GM13977 (cell line): ENCODE measurements at places on chromosomes 4 and X.

DNA sequence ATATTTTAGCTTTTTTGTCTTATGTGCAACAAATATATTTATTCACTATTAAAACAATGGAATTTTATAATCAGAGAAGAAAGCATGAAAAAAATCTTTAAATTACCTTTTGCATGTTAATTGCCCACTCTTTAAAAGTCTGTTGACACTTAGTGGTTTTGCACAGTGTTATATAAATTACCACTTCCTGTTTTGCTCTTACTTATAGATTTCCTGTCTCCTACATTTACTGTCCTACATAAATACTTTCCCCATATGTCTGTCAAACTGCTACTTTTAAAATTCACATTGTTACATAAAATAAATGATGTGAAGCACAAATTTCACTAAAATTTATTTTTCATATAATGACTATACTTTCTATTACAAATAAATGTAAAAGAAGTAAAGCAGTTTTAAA is 161.1 kb upstream of the NDST4 start:
- peak; percentile 6 for DNase-seq

GRCh38 chr4:77629885-77630284 is 24.3 kb downstream of the CXCL13 start:
- peak; percentile 31 for DNase-seq

DNA sequence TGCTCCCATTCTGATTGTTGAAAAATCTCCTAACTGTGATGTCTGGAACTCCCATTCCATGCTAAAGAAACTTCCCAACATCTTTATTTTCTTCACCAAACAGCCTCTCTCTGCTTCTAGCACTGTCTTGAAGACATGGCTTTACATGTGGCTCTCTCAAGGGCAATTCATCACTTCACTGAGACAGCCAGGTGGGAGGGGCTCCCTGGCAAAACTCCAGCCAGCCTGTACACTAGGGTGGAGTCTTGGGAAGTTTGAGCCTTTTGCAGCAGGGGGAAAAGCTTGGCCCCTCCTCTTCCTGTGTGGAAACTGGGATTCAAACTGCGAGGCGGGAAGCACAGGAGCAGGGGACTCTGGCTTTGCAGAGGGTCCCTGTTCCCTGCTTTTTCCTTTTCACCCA is 130.5 kb upstream of the TTC29 start:
- DNase-seq, result no peak

GRCh38 chrX:136166221-136166855 is 19.0 kb downstream of the FHL1 start:
- no peak for DNase-seq

- DNase-seq, result no peak
These were observed 29.1 kb downstream of the PPP2R2C start for GRCh38 chr4:6443035-6444023.

GRCh38 chr4:33802578-33802977 is 2441.7 kb downstream of the ARAP2 start:
- no peak for DNase-seq

DNA sequence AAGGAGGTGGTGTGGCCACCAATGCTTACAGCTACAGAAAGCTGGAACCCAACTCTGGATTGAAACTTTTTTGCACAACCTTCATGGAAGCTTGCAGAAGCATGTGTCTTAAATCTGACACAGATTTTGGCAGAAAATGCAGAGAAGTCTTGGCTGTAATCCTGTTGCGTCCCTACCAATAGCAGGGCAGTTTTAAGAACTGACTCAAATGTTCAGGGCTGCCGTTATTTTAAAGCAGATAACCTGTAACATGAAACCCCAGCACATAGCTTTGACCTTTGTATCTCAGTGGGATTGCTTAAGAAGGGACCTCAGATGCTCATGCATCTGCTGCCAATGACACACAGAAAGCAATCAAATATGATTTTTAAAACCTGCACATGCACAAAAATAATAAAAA is at the start of gene VEGFD:
VEGFD (minus strand) TSS at position 110 of the 400 bp plus-strand sequence. CDS start 467 bp downstream, outside the sequence.
- DNase-seq, result no peak
